ELF-1 (cell line): ENCODE measurements at places on chromosomes 7 and 10.

GRCh38 chr10:73855413-73855812, 18.9 kb downstream of the CAMK2G start:
- no peak for DNase-seq

- peak; percentile 34 for DNase-seq
Observed at GRCh38 chr10:76009531-76009930, 578.1 kb downstream of the LRMDA start.

GRCh38 chr10:5665373-5666007, 905 bp downstream of the ASB13 start:
- no peak for DNase-seq

DNA sequence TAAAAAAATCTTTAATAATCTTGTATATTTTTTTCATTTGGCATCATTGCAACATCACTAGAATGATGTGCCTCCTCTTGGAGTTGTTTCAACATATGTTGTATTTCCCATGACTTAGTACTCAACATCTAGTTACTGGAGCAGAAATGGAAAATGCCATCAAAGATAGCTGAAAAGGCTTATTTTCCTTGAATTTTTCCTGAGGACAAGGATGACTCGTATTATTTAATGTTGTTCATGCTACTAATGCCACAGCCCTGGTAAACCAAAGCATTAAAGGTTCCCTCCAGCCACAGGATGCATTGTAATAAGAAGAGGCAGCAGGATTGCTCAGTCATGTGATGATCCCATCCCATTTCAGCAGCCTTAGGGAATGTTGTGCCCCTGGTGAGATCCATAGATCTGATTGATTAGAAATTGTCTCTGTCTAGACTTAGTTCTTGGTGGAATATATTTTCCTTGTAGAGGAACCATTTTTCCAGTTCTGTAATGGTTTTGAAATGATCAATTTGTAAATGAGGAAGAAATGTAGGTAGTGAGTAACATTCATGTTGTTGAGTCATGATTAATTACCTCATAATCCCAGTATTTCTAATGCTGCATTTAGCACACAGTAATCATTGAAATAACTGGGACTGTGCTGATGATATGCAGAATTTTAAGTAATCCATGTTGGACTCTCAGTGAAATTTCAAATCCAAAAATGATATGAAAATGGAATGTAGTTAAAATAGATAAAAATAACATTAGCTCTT, 91.3 kb upstream of the SMIM30 start:
- DNase-seq = no peak
